ENCODE measurements at places on chromosomes 12 and 14. TPM values are rescaled to one million over a fixed set of nuclear protein-coding genes. Genes with fewer than 3 reads are reported as not detected.

GRCh38 chr14:32654106-32654505, 284.6 kb upstream of the NPAS3 start:
- H3K4me3 ChIP-seq = no peak overlapping the region
- no peaks in the 10 kb centered on the region for H3K27me3 ChIP-seq
- H3K36me3 ChIP-seq = no peaks in the 10 kb centered on the region
- H3K4me1 ChIP-seq = no peaks in the 10 kb centered on the region
- H3K27ac ChIP-seq = no peak overlapping the region

DNA sequence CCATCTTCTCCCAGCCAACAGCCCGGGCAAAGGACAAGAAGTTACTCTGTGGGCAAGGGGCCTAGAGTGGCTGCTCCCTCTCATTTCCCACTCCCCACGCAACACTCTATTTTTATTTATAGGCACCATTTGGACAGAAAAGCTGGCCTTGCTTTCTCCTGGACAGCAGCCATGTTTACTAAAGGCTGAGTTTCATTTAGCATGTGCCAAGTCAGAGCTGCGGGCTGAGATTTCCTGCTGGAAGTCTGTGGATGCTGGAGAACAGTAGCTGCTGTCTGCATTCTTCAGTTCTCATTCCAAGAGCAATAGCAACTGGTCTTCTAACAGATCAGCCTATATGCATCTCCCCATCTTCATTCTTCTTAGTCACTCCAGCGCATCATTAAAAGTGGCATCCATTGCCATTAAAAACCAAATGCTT, 8.3 kb downstream of the COL2A1 start:
- no peak for DNase-seq
- H3K4me3 ChIP-seq = no peak overlapping the region
- H3K27me3 ChIP-seq = peaks cover 65% of the 10 kb centered on the region
- H3K27ac ChIP-seq = no peak overlapping the region
- H3K4me1 ChIP-seq = peaks cover 7% of the 10 kb centered on the region

DNA sequence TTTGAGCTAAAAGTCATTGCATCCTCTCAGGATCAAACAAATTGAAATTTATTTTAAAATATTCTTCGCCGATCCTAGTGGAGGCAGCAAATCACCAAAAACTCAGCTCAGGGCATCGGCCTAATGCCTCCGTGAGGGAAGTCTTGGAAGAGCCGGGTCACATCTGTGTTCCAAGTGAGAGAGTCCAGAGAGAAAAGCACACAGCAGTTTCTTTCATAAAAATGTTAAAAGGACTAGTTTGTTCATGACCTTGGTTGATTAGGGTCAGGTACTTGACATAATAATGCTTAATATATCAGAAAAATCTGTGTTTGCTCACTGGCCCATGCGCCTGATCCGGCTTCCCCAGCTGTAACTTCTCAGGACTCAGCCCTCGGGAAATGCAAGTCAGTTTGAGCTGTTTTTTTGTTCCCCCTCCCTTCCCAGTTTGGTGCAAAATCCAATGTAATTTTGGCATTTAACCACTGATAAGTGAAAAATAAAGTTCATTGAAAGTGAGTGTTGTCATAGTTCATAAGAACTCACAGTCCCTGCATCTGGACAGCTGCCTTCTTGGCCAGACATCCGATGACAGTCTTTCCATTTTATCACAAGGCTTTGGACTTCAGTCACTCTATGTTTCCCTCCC, 161.7 kb downstream of the CAND1 start:
- no peaks in the 10 kb centered on the region for H3K36me3 ChIP-seq
- H3K27me3 ChIP-seq = no peaks in the 10 kb centered on the region
- no peak for DNase-seq
- H3K4me3 ChIP-seq = no peak overlapping the region

The ATP2A2 gene
- 148 TPM for total RNA-seq

- H3K4me1 ChIP-seq = peaks cover 5% of the 10 kb centered on the region
- H3K4me3 ChIP-seq = no peak overlapping the region
- no peaks in the 10 kb centered on the region for H3K27me3 ChIP-seq
- DNase-seq = no peak
- H3K36me3 ChIP-seq = peaks cover 3% of the 10 kb centered on the region
Measured at GRCh38 chr14:90281261-90281660, 24.9 kb downstream of the PSMC1 start.

The IRAK3 gene
- total RNA-seq = 0.30 TPM

- H3K4me3 ChIP-seq = peak overlapping the region; percentile 77
- peak overlapping the region; percentile 78 for H3K27ac ChIP-seq
- no peaks in the 10 kb centered on the region for H3K4me1 ChIP-seq
- H3K36me3 ChIP-seq = peaks cover 11% of the 10 kb centered on the region
Measured at GRCh38 chr14:22482782-22483553, 106.1 kb downstream of the DAD1 start.

DNA sequence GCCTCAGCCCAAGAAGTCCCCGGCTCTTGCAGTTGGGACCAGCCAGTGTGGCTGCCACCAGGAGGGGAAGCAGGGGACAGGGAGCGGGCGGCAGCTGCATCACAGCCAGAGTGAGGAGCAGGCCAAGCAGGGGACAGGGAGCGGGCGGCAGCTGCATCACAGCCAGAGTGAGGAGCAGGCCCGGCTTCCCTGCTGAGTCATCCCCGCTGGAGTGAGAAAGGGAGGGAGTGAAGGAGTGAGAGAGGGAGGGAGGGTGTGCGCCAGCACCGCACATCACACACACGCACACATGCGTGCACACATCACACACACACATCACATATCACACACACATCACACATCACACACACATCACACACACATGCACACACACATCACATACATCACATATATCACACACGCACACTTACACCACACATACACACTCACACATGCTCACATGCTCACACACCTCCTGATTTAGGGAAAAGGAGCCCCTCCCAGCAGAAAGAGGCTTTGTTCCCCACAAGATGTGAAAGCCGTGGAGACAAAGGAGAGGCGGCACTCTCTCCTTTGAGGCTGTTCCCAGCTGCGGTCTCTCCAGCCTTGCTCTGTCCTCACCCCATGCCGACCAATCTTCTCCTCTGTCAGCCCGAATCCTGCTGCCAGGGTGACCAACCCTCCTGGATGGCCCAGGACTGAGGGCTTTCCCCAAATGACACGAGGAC, 16.7 kb upstream of the ZDHHC22 start:
- H3K4me1 ChIP-seq = no peaks in the 10 kb centered on the region
- peaks cover 54% of the 10 kb centered on the region for H3K27me3 ChIP-seq
- no peak for DNase-seq
- no peaks in the 10 kb centered on the region for H3K36me3 ChIP-seq
- H3K27ac ChIP-seq = no peak overlapping the region
